H9 (cell line): ENCODE measurements at places on chromosomes 11 and 22. TPM values are rescaled to one million over a fixed set of nuclear protein-coding genes. Genes with fewer than 3 reads are reported as not detected.

- no peaks in the 10 kb centered on the region for H3K27me3 ChIP-seq
- H3K36me3 ChIP-seq: peaks cover 20% of the 10 kb centered on the region
- H3K4me1 ChIP-seq: peaks cover 2% of the 10 kb centered on the region; the same call in 1 of the 2 replicates
- H3K4me3 ChIP-seq: no peak overlapping the region
Observed at GRCh38 chr22:36383110-36383581, 4.6 kb downstream of the MYH9 start.

- H3K4me1 ChIP-seq: no peaks in the 10 kb centered on the region
- no peaks in the 10 kb centered on the region; the same call in 1 of the 2 replicates for H3K27me3 ChIP-seq
- H3K4me3 ChIP-seq: no peak overlapping the region
Observed at GRCh38 chr11:6315811-6316425, 4.4 kb downstream of the CAVIN3 start.

UBQLN3 gene
- total RNA-seq: not detected in 2 replicates

APOA4 gene
- not detected in 2 replicates for total RNA-seq

CASP1 gene
- not detected in 2 replicates for total RNA-seq

GRCh38 chr11:58734681-58735490 is 3.1 kb upstream of the GLYAT start:
- H3K36me3 ChIP-seq: peaks cover 12% of the 10 kb centered on the region; the same call in 1 of the 2 replicates
- no peaks in the 10 kb centered on the region for H3K4me1 ChIP-seq
- H3K27ac ChIP-seq: no peak overlapping the region
- no peak for DNase-seq

GRCh38 chr11:104390651-104391050 is 226.7 kb upstream of the PDGFD start:
- H3K36me3 ChIP-seq: no peaks in the 10 kb centered on the region
- H3K27ac ChIP-seq: no peak overlapping the region
- H3K4me1 ChIP-seq: no peaks in the 10 kb centered on the region
- DNase-seq: no peak
- no peaks in the 10 kb centered on the region for H3K27me3 ChIP-seq
- no peak overlapping the region for H3K4me3 ChIP-seq

- H3K27ac ChIP-seq: peak overlapping the region; percentile 100
- peaks cover 26% of the 10 kb centered on the region for H3K36me3 ChIP-seq
- peak overlapping the region; percentile 81 for H3K4me3 ChIP-seq
- no peaks in the 10 kb centered on the region for H3K27me3 ChIP-seq
Observed at GRCh38 chr11:14341968-14342367, 17.0 kb downstream of the RRAS2 start.

GRCh38 chr11:21839796-21840195 is 353.1 kb upstream of the ANO5 start:
- no peak overlapping the region for H3K27ac ChIP-seq
- no peak for DNase-seq
- no peaks in the 10 kb centered on the region for H3K27me3 ChIP-seq
- no peak overlapping the region for H3K4me3 ChIP-seq
- peaks cover 3% of the 10 kb centered on the region; the same call in 1 of the 2 replicates for H3K36me3 ChIP-seq
- no peaks in the 10 kb centered on the region for H3K4me1 ChIP-seq

DNA sequence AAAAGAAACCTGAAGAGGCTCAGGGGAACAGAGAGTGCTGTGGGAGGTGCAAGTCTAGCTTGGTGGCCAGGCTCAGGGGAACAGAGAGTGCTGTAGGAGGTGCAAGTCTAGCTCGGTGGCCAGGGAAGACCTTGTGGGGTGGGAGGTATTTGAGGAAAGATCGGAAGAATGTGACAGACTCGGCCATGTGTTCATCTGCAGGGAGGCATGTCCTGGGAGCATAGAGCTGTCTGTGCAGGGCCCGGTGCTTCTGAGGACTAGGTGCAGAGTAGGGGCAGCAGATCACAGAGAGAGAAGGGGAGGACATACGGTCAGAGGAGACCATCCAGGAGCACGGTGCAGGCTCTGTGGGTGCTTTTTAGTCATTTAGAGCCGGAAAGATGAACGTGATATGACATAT is 10.8 kb downstream of the IFITM10 start:
- DNase-seq: no peak
- H3K27me3 ChIP-seq: no peaks in the 10 kb centered on the region; the same call in 1 of the 2 replicates
- no peaks in the 10 kb centered on the region for H3K4me1 ChIP-seq
- no peaks in the 10 kb centered on the region for H3K36me3 ChIP-seq

DNA sequence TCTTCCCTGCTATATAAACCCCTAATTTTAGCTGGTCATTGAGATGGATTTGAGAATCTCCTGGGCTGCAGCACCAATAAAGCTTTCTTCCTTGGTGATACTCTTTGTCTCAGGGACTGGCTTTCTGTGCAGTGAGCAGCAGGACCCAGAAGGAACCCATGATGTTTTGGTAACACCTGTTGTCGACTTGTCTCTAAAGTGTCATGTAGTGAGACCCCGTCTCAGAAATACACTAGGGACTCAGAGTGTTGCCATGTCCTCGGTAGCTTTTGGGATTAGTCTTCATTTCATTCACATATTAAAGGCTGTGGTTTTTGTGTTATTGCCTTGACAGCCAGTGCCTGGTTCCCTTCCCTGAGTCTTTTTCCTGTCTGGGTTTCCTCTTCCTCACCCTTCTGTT is 1078.7 kb downstream of the TBC1D22A start:
- H3K4me1 ChIP-seq: no peaks in the 10 kb centered on the region
- H3K27ac ChIP-seq: no peak overlapping the region
- DNase-seq: no peak
- H3K36me3 ChIP-seq: no peaks in the 10 kb centered on the region
- no peak overlapping the region for H3K4me3 ChIP-seq

RPS6KA4 gene
- total RNA-seq: 10.8 and 11.1 TPM in 2 replicates

DNA sequence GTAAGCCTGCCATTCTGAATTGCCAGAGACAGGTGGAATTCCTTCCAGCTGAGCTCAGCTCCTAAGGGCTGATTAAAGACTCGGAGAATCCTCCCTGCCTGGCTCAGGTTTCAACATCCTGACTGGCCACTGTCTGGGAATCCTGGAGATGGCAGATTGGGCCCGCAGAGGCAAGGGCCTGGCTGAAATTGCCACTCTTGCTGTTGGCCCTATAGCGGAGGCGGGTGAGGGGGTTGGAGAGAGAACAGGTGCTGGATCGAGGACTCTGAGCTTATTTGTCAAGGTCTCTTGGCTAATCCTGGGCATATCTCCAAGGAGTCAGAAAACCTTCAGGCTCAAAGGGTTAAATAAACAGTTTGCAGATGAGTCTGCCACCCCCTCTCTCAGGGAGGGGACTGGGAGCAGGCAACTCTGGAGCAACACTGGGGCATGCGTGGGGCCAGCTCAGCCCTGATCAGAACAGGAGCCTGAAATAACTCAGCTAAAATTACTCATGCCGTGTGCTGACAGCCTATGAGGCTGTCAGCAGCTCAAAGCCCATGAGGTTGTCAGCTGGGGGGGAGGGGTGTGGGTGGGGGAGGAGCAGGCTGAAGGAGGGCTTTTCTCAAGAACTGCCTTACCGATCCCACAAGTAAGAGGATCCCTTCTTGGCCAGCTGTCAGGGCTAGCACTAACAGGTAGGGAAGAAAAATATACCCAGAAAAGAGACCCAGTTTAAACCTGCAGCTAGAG is 14.7 kb upstream of the MFRP start:
- H3K27me3 ChIP-seq: peaks cover 23% of the 10 kb centered on the region; the same call in 1 of the 2 replicates
- H3K36me3 ChIP-seq: peaks cover 28% of the 10 kb centered on the region

- no peak overlapping the region for H3K4me3 ChIP-seq
- no peaks in the 10 kb centered on the region for H3K36me3 ChIP-seq
- no peaks in the 10 kb centered on the region; the same call in 1 of the 2 replicates for H3K4me1 ChIP-seq
- H3K27me3 ChIP-seq: no peaks in the 10 kb centered on the region
Observed at GRCh38 chr11:84526250-84526649, 1100.9 kb downstream of the DLG2 start.

DNA sequence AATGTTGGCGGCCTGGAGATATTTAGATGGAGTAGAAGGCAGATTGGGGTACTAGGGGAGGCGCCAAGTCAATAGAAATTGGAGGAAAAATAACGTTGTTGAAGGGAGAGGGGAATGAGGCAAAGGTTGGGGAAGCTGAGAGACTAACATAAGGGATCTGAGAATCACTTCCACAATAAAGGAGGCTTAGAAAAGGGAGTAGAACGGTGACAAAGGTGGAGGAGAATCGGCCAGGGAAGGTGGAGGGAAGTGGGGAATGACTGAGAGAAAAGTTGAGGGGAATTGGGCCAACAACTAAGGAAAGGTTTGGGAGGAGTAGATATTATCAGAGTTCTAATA is 510 bp downstream of the PPME1 start:
- H3K27ac ChIP-seq: no peak overlapping the region
- no peak for DNase-seq
- H3K4me1 ChIP-seq: peaks cover 2% of the 10 kb centered on the region; the same call in 1 of the 2 replicates
- peaks cover 3% of the 10 kb centered on the region; the same call in 2 of the 3 replicates for H3K36me3 ChIP-seq

DNA sequence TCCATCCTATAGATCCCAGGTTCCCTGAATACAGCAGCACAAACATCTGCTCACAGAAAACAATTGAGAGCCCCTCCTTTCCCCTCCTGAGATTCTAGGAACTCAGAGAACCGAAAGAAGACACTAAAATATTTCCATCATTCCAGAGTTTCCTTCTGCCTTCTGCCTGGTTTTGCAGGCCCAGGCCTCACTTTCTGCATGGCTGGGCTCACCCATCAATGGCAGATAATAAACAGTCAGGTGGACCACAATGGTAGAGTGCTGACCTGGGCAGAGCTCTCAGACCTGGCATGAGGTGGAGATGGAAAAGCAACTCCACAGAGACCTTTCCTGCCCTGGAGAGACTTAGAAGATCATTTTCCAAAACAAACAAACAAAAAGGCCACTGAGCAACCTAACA is 389.1 kb downstream of the NXPE2 start:
- H3K4me3 ChIP-seq: no peak overlapping the region
- H3K4me1 ChIP-seq: no peaks in the 10 kb centered on the region
- H3K27ac ChIP-seq: no peak overlapping the region

DNA sequence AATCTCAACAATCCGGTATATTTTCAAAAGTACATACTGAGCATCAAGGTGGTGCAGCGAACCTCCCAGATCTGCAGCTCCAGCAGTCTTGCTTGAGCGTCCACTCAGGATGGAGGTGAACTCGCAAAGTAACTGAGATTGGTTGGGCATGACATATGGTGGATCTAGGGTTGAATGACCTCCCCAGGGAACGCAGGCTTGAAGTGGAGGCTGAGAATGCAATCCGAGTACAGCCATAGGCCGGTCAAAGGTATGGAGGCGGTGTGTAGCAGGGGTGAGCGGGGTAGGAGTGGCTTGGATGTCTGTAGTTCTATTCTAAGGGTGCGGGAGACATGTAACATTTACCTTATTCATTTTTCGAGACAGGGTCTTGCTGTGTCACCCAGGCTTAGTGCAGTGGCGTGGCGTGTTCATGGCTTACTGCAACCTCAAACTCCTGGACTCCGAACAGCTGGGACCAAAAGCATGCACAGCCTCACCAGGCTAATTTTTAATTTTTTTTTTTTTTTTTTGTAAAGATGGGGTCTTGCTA is 631 bp upstream of the C22orf39 start:
- H3K4me1 ChIP-seq: no peaks in the 10 kb centered on the region
- H3K27me3 ChIP-seq: no peaks in the 10 kb centered on the region; the same call in 1 of the 2 replicates
- peak overlapping the region; percentile 97 for H3K4me3 ChIP-seq
- H3K36me3 ChIP-seq: peaks cover 14% of the 10 kb centered on the region

DNA sequence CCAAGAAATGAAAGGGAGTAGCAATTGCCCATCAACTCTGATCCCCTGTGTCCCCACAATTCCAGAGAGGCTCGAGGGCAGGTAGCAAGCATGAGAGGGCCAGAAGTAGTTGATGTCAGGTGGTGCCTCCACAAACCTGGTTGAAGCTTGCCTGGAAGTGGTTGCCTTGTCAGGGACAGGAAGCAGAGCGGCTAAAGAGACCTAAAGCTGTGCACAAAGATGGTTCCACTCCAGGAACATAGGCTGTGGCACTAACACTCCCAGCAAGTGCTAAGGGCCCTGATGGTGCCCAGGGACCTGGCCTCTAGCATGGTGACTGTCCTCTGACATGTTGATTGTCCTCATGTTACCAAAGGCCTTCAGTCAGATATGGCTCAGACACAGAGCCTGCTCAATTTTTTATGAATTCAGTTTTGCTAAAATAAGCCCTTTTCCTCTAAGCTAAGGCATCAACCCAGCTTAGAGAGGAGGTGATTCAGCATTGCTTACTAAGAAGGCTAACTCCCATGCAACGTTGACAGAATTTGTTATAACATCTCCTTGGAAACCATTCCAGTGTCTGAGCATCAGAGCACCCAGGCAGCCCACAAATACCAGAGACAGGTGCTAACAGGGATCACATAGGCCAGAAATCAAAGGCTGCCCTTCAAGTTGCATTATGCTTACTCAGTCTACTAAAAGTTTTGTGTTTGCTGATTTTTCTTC is 196.3 kb upstream of the ARHGAP20 start:
- H3K4me3 ChIP-seq: no peak overlapping the region
- H3K36me3 ChIP-seq: no peaks in the 10 kb centered on the region
- H3K27me3 ChIP-seq: no peaks in the 10 kb centered on the region
- no peaks in the 10 kb centered on the region for H3K4me1 ChIP-seq
- H3K27ac ChIP-seq: no peak overlapping the region

PARVA gene
- total RNA-seq: 18.1 and 21.8 TPM in 2 replicates

GRCh38 chr11:124150684-124151083 is 32.5 kb upstream of the OR10D3 start:
- no peak overlapping the region for H3K4me3 ChIP-seq
- no peak overlapping the region for H3K27ac ChIP-seq
- DNase-seq: no peak
- no peaks in the 10 kb centered on the region for H3K4me1 ChIP-seq

SLC25A18 gene
- 2.3 and 3.0 TPM in 2 replicates for total RNA-seq

PLA2G6 gene
- total RNA-seq: 22.1 and 24.1 TPM in 2 replicates

GRCh38 chr11:111846063-111846462 is 25.3 kb downstream of the ALG9 start:
- no peak overlapping the region for H3K4me3 ChIP-seq
- H3K4me1 ChIP-seq: no peaks in the 10 kb centered on the region
- no peak for DNase-seq
- no peaks in the 10 kb centered on the region for H3K27me3 ChIP-seq
- peaks cover 2% of the 10 kb centered on the region; the same call in 1 of the 3 replicates for H3K36me3 ChIP-seq

DNA sequence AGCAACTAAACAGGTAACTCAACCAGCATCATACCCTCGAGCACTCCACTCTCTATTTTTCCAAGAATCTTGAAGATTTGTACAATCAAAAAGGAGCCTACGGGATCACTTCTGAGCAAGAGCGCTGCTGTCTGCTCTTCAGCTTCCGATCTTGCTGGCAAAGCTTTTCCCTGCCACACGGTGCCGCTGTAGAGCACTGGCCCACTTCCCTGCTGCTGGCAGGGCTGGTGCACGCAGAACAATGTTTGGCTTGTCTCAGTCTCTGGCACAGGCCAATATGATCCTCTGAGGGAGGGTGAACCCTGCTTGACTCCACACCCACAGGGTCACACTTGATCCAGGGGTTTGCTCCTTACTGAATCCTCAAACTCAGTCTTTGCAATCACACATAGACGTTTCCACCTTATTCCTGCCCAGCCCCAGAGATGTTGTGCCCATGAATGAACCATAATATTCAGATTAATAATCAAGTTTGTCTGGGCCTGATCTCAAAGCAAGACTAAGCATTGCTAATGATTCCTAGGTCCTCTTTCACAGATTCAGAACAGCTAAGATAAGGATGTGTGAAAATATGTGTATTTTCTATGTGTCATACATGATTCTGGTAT is 536.6 kb downstream of the SOX6 start:
- no peak overlapping the region for H3K4me3 ChIP-seq
- H3K27me3 ChIP-seq: no peaks in the 10 kb centered on the region
- H3K27ac ChIP-seq: no peak overlapping the region
- no peaks in the 10 kb centered on the region; the same call in 2 of the 3 replicates for H3K36me3 ChIP-seq
- no peaks in the 10 kb centered on the region for H3K4me1 ChIP-seq

FGF4 gene
- total RNA-seq: 0.59 and 0.68 TPM in 2 replicates

INSC gene
- total RNA-seq: not detected in 2 replicates

NADSYN1 gene
- 42.0 and 44.2 TPM in 2 replicates for total RNA-seq

- DNase-seq: no peak
- H3K36me3 ChIP-seq: no peaks in the 10 kb centered on the region
- no peak overlapping the region for H3K4me3 ChIP-seq
- H3K4me1 ChIP-seq: no peaks in the 10 kb centered on the region
- H3K27me3 ChIP-seq: no peaks in the 10 kb centered on the region
Observed at GRCh38 chr22:48581205-48581766, 1246.4 kb downstream of the BRD1 start.
